Cortex of kidney (tissue), 1 donor: ENCODE measurements at places on chromosomes 3 and 15.

DNA sequence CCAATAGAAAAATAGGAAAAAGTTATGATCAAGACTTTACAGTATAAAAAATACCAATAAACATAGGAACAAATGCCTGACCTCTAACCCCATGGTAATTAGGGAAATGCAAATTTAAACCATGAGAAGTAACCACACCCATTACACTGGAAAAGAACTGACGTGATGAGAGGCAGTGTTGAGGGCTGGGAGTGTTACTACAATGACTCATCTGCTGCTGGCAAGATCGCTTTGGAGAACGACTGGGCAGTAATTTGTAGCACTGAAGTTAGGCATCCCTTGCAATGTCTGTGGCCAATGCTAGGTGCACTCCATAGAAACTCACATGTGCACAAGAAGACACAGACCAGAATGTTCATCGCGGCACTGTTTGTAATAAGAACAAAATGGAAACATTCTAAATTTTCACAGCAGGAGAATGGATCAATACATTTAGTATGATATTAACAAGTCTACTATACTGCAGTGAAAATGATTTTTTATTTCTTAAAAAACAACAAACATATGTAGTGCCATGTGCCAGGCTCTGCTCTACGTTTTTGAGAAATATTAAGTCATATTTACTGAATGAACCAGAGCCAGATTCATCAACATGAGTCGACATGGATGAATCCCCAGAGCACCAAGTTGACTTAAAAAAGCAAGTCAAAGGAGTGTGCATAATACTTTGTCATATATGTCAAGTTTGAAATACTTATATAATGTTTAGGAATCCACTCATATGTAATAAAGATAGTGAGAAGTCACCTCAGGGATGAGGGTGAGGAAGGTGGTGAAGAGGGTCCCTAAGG lies 37.6 kb upstream of the EPHB3 start:
- DNase-seq = no peak

- no peak for DNase-seq
Observed at GRCh38 chr15:78334845-78335244, 5.3 kb upstream of the CRABP1 start.

- DNase-seq = no peak
Observed at GRCh38 chr3:190188197-190188596, 67.5 kb upstream of the P3H2 start.

DNA sequence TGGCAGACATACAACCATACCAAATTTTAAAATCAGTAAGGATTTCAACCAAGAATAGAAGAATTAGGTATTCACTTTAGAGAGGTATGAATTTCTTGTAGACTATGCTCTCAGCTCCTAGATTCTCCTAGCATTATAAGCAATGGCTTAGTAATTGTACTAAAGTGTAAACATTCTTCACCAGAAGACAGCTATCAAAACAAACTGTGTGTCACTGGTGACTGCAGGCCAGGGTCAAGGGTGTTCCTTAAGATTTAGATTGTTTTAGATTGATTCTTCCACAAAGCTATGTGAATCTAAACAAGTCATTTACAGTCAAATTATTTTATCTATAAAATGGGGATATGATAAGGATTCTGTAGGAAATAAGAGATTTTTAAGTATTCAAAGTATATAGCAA lies 23.1 kb upstream of the GP5 start:
- no peak for DNase-seq

DNA sequence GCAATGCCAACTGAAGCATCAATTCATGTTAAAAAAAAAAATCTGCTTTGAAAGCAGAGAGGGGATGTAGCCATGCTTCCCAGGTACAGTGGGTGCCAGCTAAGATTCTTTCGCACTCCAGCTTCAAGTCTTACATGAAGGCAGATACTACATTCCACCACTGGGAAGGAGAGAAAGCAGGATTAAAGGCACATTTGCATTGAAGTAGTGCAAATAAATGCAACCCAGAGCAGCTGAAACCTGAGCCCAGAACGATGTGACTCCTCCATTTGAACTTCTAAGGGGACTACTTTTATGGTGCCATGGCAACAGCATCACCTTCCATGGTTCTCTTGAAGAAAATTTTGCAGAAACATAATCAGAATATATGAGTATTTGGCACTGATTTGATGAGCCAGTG lies 19.1 kb upstream of the GJD2 start:
- DNase-seq = no peak

DNA sequence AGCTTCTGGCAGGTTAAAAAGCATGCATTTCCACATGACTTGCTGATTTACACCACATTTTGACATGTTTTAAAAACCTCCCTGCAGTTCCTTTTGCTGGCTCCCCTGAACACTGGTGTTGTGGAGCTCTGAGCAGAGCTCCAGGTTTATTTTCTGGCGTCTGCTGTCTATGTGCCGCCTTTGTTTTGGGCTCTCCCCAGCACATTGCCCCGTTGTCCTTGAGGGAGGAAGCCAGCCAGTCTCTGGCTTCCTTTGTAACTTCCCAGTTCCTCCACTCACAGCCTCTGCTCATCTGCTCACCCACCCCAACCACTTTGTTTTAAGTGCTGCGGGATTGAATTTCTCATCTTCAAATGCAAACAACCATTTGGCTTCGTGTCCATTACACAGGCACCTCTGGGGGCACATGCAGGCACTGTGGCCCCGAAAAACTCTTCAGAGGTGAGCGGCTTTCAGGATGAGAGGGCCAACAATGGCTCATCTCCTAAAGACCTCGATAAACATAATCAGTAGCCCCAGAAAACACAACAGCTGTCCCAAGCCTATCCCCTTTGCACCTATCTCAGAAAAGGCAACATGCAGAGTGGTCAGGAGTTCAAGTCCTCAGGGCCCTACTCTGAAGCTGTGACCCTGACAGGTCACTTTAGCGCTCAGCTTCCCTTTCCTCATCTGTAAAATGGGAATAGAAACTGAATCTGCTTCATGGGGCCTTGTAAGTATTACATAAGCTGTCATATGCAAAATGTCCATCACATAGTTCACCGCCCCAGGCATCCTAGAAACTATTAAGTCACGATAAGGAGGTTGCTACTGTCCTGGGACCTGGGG lies 1.3 kb upstream of the MEF2A start:
- no peak for DNase-seq

DNA sequence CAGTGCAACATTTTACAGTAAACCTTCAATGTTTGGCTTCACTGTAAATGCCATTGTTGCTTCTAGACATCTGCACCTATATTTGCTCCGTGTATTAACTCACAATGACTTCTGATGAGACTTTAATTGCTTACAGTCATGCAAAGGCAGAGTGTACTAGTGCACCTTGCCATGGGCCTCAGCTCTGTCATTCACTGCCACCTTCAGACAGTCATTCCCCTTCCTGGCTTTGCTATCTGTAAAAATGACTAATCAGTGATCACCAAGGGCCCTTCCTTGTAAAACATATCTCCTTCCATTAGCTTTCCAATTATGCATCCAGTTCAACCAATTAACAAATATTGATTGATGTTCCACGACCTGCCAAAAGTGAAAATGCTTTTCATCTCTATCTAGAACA lies 120.3 kb downstream of the ARRDC4 start:
- no peak for DNase-seq

GRCh38 chr3:140863580-140864009 lies 78.0 kb upstream of the SLC25A36 start:
- DNase-seq = no peak

DNA sequence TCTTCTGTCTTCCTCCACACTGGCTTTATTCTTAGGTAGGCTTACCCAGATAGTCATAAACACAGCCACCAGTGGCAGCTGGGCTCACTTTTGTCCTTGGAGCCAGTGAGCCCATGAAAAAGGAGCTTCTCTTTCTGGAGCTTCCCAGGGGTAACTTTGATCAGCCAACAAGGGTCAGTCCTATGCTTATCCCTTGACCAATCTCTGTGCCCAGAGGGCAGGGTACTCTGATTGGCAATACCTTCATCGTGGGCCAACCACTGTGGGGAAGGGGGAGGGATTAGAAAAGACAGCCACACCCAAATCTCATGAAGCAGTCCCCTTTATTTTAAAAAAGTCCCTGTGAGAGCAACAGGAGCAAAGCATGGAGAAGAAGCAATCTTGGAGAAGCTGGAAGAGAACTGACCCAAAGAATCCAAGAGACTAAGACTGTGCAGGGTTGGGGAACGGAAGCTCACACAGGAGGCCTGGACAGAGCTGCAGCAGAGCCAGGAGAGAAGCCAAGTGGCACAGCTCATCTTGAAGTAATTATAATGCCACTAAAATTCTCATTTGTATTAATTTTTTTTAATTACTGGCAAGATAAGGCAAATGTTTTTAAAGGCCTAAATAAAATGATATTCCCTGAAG lies 70.4 kb downstream of the SSUH2 start:
- no peak for DNase-seq

DNA sequence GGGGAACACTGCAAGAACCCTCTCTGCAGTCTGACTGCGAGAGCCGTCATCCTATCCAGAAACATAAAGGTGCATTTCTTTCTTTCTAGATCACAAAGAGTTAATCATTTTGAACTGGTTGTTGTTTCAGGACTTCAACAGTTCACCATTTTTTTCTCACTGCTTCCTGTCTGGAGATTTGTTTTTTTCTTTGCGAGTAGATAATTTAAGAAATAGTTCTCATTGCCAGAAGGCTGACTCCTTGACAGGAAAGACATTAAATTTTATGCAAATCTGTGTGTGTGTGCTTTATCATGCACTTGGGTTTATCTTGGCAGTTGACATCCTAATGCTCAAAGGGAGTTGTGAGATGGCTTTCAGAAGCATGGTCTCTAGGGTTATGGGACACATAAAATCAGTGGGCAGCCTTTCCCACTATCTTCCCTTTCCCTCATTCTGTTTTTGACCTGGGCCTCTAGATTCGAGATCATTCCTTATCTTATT lies 123.5 kb upstream of the TBL1XR1 start:
- no peak for DNase-seq
